ENCODE measurements at places on chromosomes 11 and 22.

GRCh38 chr11:65078151-65078550, 5.7 kb downstream of the CDCA5 start:
- DNase-seq, result peak; percentile 60

- DNase-seq, result no peak
These were observed 21.5 kb upstream of the P2RY2 start for GRCh38 chr11:73196576-73196975.

DNA sequence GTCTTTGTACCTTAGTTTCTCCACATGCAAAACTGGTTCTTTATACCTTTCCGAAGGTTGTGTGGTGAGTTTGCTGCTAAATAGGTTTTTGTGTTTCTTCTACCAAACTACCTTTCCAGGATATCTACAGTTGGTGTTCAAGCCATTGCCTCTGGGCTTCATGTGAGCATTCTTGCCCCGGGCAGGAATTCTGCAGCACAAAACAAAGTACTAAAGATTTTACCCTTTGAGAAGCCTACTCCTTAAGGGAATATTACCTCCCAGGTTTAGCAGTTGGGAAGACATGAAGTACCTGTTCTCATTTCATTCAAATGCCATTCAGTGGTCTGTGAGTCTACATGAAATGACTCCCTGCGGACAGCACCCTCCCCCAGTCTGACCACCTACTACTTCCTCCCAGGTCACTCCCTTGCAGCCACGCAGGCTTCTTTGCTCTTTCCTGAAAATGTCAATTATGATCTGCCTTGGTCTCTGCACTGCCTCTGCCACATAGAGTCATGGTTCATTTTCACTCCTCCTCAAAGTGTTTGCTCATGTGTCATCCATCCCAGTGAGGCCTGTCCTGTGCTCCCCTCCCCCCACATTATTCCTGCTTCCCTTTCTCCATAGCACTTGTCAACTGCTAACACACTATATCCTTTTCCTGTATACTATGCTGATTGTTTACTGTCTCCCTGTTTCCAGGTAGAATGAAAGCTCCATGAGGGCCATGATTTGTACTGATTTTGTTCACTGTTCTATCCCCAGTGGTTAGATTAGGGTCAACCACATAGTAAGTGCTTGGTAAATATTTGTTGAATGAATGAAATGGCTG, 36.9 kb downstream of the PACS1 start:
- DNase-seq, result no peak

GRCh38 chr11:17991783-17992433, 20.9 kb downstream of the SERGEF start:
- DNase-seq, result peak; percentile 78

DNA sequence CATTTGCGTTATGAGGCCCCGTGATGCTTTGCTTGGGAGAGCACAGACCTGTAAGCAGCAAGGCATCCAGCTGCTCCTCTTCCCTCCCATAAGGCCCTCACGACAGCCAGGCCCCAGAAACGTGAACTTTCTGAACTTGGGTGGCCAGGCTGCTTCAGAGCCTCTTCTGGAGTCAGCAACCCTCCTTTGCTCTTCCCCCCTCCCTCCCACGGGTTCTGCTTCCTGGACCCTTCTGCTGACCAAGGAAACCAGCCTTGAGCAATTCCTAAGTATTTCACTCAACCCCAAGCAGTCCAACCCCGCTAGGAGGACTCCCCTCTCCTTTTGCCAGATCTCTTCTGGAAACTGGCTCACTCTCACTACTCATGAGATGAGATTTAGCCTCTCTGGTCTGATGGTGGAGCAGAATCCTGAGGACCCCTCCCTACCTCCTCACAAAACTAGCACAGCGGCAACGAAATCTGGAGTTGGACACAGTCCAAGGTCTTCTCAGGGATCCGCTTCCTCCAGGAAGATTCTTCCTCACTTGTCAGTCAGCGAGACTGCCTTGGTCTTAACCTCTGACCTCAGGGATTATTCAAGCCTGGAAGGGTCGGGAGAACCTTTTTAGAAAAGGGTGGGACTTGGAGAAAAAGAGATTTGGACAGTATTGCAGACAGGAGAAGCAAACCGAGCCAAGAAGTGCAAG, 86.2 kb downstream of the UBASH3B start:
- DNase-seq, result no peak

DNA sequence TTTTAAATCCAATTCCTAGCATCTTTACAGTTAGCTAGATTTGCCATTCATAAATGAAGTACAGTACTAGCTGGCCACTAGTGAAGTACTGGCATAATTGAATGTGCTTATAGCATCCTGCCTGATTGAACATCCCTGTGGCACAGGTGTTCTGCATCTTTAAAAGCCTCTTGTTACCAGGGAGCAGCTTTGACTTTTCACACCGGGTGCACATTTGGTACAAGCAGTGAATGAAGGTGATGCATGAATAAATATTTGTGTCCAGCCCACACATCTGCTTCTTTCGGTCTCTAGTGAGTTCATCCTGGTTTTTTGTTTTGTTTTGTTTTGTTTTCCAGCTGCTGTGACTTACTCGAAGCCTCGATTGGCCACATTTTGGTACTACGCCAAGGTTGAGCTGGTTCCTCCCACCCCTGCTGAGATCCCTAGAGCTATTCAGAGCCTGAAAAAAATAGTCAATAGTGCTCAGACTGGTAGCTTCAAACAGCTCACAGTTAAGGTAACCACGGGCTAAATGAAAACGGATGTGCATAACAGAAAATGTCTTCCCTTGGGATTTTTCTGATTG, 5.3 kb downstream of the ATP5MG start:
- no peak for DNase-seq

GRCh38 chr11:41307296-41308080, 152.0 kb downstream of the LRRC4C start:
- no peak for DNase-seq

GRCh38 chr22:29706486-29706885, 13.3 kb upstream of the CABP7 start:
- no peak for DNase-seq

- no peak for DNase-seq
These were observed 405.7 kb downstream of the BUD13 start for GRCh38 chr11:116366980-116367645.

- DNase-seq, result no peak
These were observed 151.1 kb downstream of the FAM76B start for GRCh38 chr11:95638501-95638900.

- no peak for DNase-seq
These were observed 1163.1 kb downstream of the BRD1 start for GRCh38 chr22:48664586-48664985.

- DNase-seq, result no peak
These were observed 14.9 kb downstream of the NCF4 start for GRCh38 chr22:36875741-36876140.

- no peak for DNase-seq
These were observed 2.8 kb downstream of the NUDT8 start for GRCh38 chr11:67626970-67627369.

DNA sequence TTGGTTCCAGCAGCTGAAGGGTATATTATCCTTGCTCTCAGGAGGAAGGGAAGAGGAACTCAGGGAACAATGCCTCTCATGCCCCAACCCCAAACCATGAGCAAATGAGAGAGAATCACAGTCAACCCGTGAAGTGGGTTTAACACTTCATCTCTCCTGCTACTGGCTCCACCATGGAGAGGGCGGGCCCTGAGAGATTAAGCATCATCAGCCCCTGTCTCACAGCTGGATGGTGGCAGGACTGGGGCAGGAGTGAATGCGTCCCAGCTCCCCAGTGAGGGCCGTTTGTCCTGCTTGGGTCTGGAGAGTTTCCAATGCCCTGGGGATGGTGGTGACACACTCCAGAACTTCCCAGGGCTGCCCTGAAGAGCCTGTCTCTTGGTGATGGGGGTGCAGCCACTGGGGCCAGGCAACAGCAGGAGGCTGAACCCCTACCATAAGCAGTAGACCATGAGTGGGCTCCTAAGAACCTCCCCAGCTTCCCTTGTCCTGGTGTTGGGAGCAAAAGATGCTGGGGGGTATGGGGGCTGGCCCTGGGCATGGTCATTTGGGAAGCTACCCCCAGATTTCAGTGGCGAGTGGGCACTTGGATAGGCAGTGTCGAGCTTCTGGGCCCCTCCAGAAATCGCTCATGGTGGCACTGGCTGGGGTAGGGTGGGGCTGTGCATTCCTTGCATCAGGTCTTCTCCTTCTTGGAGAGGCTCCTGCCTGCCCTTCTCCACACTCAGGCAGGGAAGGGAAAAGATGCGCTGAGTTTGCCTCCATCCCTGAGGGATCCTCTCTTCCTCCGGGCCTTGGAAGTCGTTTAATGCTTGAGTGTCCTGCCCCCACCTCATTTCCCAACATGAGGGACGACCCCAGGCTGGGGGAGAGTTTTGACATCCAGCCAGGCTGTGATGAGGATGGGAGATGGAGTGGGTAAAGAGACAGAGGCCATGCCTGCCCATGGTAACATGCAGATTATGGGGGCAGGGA, 157.5 kb downstream of the ST3GAL4 start:
- DNase-seq, result no peak

DNA sequence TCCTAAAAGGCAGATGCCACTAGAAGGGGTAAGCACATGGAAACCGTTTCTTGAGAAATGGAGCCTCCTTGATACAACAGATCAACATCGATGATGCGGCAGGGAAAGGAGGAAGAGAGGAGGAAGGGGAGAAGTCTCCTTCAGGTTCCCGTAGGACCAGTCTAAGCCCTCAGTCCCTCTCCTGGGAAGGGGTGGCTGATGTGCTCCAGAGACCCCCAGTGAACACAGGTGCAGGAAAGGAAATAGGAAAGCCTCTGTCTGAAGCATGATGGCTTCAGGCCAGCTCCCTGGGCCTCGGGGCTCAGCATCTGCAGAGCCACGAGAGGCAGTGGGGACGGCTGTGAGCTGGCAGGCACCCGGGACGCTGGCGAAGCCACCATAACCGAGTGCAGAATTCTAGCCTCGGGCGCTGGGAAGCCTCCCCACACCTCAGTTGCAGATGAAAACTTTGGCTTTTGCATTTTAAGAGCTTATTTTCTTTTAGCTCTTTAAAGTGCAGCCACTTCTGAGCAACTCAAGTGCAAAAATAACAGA, 1.8 kb downstream of the SPATA19 start:
- no peak for DNase-seq

DNA sequence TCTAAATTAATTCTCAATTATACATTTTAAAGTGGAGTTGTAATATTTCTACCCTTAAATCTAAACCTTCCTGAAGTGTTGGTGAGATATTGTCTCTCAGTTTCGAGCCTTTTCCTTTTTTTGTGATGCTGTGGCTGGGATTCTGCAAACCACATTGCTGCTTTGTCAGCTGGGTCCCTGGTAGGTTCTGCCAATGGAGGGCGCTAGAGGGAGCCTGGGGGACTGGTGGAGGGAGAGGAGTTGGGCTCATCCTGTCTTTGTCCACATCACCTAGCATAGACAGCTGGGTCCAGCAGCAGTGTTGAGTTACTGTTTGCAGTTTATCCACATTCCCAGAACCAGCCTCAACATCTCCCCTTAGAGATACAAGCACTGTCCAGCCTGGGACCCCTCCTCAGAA, 41.0 kb downstream of the TRAF6 start:
- DNase-seq, result no peak
